ENCODE measurements at places on chromosomes 4 and X.
A peak's percentile ranks its signal among the peaks of the same experiment; 100 is the strongest.

DNA sequence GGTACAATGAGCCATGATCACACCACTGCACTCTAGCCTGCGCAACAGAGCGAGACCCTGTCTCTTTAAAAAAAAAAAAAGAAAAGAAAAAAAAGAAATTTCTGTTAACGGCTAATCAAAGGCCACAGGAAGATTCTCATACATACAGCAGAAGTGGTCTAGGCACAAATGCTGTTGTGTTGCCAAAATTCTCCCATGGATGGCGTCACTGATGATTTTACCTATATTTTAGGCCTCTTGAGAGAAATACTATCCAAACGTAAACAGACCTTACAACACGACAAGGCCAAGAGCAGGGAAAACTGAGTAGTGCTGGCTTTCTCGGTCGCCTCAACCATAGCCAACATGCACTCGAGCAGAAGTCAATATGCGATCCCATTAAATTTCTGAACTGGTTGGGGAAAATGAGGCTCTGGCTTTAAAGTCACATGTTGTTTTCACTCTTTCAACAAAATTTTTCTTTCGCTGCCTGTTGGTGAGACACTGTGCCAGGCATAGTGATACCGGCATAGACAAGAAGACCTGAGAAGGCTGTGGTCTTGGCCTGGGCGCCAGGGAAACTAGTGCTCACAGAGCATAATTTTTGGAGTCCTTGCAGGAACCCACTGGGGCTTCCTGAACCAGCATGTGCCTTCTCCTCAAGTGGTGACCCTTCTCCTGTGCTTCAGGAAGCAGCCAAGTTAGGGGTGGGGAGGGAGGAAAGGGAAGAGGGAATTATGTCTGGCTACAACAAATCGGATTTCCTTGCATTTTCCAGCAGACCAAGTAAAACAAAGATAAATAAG is 20.6 kb downstream of the SH3KBP1 start:
- DNase-seq = no peak

DNA sequence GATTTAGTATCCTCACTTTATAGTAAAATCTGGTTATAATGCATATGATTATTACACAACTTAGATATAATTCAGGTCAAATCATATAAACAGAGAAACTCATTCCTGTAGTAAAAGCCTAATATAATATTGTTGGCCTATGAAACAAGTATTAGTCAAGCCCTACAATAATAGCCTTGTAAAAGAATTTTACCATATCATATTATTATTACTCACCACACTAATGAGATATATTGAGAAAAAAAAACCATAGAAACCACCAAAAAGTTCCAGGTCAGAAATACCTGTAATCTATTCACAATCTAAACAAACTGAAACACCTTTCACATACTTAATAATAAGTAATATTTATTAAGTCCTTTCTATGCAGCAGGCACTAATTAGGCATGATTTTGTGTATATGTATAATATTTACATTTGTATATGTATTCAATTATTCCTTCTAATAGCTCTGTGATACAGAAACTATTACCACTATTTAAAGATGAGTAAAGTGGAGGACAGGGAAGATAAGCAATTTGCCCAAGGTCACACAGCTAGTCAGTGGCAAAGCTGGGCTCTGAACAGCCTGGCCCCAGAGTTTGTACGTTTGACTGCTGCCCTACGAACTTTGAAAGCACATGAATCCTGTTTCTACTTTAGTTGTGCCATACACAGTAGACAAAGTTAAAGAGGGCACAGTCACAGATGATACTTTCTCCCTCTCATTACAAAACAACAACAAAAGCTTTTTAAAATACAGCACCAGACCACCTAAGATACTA is 9.0 kb downstream of the ZNF827 start:
- DNase-seq = no peak

- DNase-seq = no peak
Observed at GRCh38 chr4:74219240-74219639, 61.3 kb downstream of the MTHFD2L start.

- DNase-seq = no peak
Observed at GRCh38 chr4:3781193-3781886, 15.2 kb downstream of the ADRA2C start.

GRCh38 chr4:102259702-102260101 is 85.6 kb downstream of the SLC39A8 start:
- no peak for DNase-seq

- DNase-seq = no peak
Observed at GRCh38 chr4:110170861-110171260, 27.6 kb downstream of the ELOVL6 start.

DNA sequence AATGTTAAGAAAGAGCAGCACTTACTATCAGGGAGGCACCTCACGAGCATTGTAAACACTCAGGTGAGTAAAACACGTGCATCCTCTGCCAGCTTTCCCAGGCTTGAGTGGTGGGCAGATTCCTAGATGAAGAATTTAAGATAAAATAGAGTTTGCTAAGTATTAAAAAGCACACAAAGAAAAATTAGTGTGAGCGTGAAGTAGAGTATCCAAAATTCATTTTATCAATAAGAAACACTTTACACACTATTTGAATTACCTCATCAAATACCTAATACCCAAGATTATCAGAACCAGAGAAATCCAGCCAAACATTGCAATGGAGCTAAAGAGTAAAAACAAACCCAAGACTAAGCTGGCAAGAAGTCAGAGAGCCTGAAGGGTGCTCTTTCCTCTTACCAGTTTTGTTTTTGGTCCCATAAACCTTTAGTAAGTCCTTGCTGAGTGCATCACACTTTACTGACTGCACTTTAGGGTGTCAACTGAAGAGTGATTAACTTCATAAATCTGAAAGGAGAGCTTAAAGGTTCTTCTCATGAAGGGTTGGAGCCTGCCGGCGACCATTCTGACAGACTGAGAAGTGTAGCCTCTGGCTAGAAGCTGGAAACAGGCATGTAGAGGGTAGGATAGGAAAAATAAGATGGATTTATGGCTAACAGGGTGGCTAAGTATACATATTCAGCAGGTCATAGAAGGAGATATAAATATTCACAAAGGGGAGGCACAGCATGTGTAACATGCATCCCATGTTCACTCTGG is 151.1 kb downstream of the SLC7A11 start:
- DNase-seq = no peak

DNA sequence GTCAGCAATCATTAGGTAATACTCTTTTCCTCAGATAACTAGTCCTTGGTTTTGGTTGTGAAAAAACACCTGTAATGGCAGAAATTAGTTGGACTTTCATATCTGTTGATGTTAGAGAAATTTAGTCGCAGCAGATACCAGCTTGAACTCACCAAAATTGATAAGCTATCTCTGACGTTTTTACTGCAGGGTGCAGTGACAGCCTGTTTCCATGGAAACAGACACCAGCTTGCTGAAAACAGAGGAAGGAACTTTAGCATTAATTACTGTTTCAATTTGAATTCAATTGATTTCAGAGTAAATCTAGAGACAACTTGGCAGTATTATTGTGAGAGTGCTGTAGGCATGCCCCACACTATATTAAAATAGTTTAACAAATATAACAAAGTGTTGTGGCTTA is 246.5 kb downstream of the PPP1R2C start:
- no peak for DNase-seq

- no peak for DNase-seq
Observed at GRCh38 chrX:71846429-71846828, 64.2 kb upstream of the NHSL2 start.

- no peak for DNase-seq
Observed at GRCh38 chr4:114866901-114867670, 246.3 kb downstream of the NDST4 start.

GRCh38 chr4:93786149-93786548 is 42.4 kb upstream of the ATOH1 start:
- no peak for DNase-seq

- no peak for DNase-seq
Observed at GRCh38 chr4:38310446-38311043, 350.3 kb downstream of the PTTG2 start.

- DNase-seq = no peak
Observed at GRCh38 chrX:22541926-22542325, 269.2 kb downstream of the CBLL2 start.

GRCh38 chr4:2260344-2261109 is 1.4 kb downstream of the MXD4 start:
- DNase-seq = peak; percentile 23

- no peak for DNase-seq
Observed at GRCh38 chr4:76420188-76420761, 666 bp downstream of the CCDC158 start.

DNA sequence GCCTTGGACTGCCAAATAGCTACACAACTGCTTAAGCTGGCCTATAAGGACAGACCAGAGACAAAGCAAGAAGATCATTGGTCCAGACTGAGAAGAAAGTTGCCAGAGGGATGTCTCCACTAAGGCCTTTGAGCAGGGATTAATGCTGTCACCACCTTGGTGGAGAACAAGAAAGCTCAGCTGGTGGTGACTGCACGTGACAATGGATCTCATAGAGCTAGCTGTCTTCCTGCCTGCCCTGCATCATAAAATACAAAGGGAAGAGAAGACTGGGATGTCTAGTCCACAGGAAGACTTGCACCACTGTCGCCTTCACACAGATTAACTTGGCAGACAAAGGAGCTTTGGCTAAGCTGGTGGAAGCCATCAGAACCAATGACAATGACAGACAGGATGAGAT is 40.5 kb upstream of the FAM120C start:
- no peak for DNase-seq

GRCh38 chrX:55488006-55488592 is 1.5 kb downstream of the USP51 start:
- peak; percentile 58 for DNase-seq

- peak; percentile 81 for DNase-seq
Observed at GRCh38 chr4:98626350-98626749, 32.1 kb downstream of the TSPAN5 start.

DNA sequence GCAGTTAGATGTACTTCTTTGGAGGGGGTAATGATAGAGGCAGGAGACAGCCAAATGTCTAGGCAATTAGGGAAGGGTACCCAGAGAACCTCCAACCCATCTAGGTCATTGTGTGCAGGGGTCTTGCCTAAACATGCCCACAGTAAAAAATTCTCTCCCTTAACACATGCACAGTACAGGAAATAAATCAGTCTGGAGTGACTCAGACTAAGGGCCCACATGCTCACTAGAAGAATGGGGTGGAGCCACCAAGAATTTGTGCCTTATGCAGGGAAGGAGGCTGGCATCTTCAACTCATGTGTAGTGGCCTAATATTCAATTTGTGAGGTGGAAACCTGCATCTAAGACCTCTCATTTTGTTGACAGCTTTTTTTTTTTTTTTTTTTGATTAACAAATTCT is 945.3 kb upstream of the GRIA3 start:
- peak; percentile 14 for DNase-seq

DNA sequence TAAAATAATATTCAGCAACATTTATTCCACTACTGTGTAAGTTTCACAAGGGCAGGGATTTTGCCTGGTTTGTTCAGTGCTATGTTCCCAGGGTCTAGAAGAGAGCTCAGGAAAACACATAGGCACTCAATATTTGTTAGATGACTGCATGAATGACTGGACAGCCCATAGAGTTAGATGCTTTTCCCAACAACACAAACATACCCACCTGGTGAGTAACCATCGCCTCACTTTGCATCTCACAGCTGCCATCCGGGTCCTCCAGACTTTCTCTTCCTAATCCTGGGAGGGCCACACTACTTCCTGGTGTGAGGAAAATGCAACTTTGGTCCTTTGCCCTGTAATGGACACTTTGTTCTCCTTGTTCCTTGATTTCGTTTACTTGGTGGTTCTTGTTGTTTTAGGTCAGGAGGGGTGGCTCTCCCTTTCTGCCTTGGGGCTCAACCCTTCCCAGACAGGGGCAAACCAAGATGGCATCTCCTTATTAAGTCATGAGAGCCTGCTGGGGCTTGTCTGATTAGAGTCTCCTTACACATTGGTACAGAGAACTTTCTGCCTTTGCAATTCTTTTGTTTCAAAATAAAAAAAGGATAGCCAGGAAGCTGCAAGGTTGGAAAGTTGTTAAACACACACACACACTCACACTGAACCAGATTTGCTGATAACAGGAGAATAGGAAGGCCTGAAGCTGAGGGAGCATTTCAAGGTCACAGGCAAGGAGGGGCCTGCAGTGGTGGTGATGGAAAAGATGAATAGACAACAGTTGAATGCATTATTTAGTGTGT is 190.6 kb downstream of the MID1IP1 start:
- no peak for DNase-seq

GRCh38 chr4:152558396-152558795 is 22.5 kb upstream of the FBXW7 start:
- no peak for DNase-seq

DNA sequence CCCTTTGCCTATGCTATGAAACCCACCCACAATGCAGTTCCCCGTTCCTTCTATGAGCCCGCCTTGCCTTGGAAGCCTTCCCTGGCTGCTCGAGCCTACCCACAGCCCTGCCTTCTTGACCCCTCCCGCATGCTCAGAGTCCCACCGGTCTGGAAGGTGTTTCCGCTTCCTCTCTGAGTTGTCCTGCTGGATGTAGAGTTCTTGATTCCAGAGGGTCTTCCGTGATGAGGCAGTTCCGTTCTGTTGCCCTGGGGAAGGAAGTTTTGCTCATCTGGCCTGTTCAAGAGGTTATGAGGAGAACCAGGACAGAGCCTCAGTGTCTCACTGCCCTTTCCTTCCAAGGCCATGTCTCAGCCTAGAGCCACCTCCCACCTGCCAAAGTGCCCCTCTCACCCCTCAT is 7.5 kb downstream of the GPKOW start:
- no peak for DNase-seq

DNA sequence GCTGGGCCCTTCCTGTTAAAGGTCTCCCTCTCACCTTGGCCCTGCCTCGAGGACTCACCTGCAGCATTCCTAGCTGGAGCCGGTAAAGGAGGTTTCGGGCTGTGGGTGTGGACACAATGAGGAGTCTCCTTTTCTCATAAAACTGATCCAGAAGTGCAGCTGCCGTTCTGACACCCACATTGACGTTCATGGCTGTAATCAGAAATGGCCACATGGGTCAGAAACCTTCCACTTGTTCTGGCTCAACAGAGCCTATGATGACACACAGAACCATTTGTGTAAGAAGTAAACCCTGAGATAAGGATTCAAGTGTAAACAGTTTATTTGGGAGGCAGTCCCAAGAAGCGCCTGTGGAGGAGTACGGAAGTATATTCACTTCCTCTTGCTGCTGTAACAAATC is 63.8 kb downstream of the SRPX start:
- no peak for DNase-seq

GRCh38 chr4:118718511-118719170 is 33.4 kb downstream of the METTL14 start:
- no peak for DNase-seq

- DNase-seq = no peak
Observed at GRCh38 chrX:84748965-84749656, 246.9 kb upstream of the HDX start.

DNA sequence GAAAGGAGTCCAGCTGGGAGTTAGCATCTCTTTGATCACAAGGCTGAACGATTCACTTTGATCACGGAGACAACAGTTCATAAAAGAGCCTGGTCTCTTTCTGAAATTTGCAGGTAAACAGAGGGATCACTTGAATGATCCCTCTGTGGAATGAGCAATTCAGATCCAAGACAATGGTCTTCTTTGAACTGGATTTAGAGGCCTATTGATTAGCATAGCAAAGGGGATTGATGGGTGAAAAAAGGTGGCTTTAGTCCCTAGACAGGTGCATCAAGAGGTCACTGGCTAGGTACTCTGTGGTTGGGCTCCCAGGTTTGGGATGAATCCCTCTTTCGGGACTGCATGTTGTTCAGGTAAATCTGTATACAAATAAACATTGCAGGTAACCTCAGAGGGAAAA is 223.8 kb upstream of the TAPT1 start:
- no peak for DNase-seq
